ENCODE measurements at places on chromosomes 5 and 9.
A peak's percentile ranks its signal among the peaks of the same experiment; 100 is the strongest.

DNA sequence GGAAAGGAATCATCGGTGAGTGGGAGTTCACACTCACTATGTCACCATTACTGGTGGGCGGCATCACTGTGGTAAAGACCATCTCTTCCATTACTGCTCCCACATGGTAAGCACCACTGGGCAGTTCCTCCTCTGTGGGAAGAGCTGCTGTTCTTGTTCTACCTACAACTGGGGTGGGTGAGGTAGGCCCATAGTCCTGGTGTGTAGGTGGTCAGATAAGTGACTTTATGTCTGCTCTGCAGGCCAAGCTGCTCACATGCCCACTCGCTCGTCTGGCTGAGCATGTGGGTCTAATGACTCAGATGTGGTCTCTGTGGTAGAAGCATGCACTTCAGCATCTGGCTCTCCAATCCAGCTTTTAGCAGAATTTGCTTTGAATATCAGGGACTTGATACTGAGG lies 82.9 kb downstream of the TMEM215 start:
- no peak for DNase-seq

- no peak for DNase-seq
These were observed 90.2 kb downstream of the ANGPTL2 start for GRCh38 chr9:127032256-127032655.

DNA sequence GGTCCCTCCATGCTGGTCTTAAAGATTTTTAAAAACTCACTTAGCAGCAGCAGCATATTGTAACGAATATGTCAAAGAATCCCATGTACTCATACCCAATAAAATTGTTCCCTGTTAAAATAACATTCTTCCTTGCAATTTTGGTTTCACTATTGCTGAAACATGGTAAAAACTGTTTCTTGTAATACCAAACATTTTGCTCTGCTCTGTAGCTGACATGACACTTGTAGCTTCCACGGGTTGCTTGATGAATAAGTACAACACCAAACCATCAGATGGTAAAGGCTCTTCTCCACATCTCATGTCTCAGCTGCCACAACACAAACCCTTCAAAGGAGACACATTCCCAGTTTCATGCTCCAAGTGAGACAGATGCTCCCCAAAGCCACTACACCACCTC lies 180.7 kb upstream of the PTGER4 start:
- no peak for DNase-seq

DNA sequence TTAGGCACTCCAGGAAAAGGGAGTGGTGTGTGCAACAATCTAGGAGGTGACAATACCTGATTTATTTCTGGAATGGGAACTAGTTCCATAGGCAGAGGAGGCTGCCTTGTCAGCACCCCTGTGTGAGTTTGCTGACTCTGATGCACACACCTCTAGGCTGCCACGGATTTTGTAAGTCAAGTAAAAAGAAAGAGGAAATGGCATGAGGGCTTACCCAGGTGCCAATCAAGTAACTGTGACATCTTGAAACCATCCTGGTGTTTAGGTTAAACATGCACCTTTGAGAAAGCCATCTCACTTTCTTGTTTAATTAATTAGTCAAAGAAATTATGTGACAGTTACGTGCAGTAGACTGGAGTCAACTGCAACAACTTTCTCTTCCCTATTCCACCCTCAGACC lies 32.3 kb upstream of the FAM81B start:
- no peak for DNase-seq

DNA sequence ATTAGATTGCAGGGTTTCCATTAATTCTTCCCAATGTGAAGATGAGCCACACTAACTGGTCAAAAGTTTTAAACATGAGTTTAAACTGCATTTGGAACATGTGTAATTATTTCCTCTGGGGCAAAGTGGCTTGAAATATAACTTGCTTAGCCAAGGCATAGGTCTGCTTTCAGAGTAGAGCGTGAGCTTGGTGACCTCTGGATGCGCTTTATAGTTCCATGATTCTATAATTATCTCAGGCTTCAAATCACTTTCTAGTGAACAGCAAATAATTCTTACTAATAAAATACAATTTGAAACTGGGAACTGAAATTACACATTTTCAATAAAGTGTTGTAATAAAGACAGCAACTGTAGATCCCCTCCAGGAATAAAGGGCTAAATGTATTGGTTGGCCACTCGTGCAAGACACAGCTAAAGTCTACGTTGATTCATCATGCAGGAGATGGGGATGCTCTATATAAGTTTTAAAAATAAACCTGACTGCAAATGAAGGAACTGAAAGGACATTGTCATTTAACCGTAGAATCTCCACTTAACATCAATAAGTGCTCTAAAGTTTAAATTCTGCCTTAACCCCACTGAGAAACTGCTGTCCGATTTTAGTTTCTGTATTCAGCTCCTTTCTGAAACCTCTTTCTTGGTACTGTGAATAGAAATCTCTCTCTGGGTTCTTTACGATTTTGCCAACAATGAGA lies 460.0 kb downstream of the PSAT1 start:
- DNase-seq, result peak; percentile 28

- no peak for DNase-seq
These were observed 1.4 kb upstream of the COL27A1 start for GRCh38 chr9:114153761-114154599.

- no peak for DNase-seq
These were observed 38.9 kb downstream of the MTMR12 start for GRCh38 chr5:32273821-32274220.

GRCh38 chr5:32074401-32074800 lies 99.7 kb downstream of the GOLPH3 start:
- DNase-seq, result no peak

DNA sequence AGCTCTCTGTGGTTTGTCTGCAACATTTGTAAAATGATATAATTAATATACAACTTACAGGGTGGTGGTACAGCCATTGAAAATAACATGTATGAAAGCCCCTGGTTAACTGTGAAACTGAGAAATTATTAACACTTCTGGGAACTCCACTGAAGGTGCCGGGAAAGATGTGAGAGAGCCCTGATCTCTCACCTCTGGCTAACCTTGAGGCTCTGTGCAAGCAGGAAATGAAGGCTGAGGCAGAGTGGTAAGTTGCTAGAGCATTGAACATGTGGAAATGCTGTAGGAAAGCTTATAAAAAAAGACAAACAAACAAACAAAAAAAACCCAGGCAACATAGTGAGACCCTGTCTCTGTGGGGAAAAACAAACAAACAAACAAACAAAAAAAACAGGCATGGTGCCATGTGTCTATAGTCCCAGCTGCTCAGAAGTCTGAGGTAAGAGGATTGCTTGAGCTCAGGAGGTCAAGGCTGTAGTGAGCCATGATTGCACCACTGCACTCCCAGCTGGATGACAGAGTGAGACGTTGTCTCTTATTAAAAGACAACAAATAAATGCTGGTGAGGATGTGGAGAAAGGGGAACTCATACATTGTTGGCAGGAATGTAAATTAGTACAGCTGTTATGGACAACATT lies 7.5 kb downstream of the CATSPER3 start:
- no peak for DNase-seq

GRCh38 chr9:120642129-120642770 lies 62.3 kb upstream of the CDK5RAP2 start:
- no peak for DNase-seq

- DNase-seq, result no peak
These were observed 793.2 kb upstream of the RGMB start for GRCh38 chr5:97980291-97980690.

DNA sequence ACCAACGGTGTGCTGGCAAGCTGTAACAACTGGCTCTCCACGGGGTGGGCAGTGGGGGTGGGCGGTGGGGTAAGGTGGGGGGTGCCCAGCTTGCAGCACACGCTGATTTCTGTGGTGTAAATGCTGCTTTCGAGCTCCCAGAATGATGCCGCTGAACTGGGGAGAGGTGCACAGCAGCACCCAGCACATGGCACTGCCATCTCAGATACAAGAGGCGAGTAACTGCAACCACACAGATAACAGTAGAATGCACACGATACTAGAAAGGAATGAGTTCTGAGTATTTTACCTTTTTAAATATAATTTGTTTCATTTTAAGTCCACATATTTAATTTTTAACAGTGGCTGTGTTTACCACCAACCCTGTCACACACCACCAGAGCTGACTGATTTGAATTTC lies 87.9 kb downstream of the SEMA4D start:
- DNase-seq, result no peak

DNA sequence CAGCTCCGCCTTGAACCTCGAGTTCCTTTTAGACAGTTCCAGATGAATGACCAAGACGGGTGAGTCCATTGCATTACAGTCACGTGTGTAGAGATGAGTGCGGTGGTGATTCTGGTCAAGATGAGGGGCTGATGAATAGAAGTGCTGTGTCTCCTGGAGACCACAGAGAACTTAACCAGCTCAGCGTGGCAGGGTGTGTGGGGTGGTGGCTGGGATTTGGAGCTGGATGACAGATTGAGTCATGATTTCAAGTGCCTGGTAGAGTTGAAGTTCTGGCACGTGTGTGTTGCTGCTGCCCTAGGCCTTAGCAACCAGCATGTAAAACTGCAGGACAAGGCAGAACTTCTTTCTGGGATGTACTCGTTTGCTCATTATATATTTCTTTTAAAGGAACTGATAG lies 53.3 kb downstream of the PRRC2B start:
- no peak for DNase-seq

GRCh38 chr5:73648515-73648914 lies 22.5 kb downstream of the ARHGEF28 start:
- no peak for DNase-seq

GRCh38 chr9:112665347-112665746 lies 52.6 kb downstream of the INIP start:
- DNase-seq, result no peak

DNA sequence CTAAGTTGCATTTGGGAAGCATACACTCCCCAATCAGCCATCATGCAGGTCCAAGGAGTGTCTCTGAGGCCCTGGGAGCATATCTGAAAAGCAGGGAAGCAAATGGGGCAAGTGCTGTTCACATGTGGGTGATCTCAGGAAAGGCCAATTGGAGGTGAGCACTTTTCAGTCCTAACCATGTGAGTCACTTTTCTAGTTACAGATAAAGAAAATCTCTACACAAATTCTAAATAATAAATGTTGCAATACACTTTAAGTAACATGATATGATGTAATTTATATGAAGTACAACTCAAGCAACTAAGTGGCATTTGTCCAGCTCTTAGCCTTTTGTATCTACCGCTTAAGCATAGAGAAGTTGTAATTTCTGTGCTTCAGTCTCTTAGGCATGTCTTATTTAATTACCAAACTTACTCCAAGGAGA lies 18.4 kb downstream of the ADAMTS16 start:
- DNase-seq, result no peak

GRCh38 chr5:135042595-135042994 lies 8.6 kb upstream of the PITX1 start:
- no peak for DNase-seq

GRCh38 chr5:76941442-76941841 lies 11.4 kb upstream of the CRHBP start:
- DNase-seq, result no peak

DNA sequence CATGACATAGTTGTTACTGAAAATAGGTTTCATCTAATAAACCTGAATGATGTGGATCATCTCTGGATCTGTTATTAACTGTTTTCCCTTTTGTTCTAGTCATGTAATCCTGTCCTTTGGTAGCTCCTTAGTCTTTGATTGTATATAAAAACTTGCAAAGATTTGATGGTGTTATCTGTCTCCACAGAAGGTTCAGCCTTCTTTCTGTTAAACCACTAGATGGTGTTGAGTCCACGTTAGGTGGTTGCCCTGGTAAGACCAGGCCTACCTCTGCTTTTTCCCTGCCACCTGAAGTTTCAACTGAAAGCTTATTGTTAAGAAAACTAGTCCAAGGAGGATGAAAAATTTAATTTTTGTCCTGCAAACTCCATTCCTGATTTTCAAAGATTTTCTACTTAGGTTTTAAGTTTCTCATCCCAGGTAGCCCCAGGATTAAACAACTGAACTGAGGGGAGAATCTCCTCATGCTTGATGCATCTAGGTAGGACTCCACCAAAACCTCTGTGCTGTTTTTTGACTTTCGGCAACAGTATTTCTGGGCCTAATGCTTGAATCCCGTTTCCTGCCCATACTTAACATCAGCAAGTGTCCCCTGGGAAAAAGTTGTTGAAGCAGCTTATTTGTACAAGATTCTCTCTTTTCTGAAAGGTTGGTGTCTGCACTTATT lies 68.5 kb downstream of the RICTOR start:
- DNase-seq, result peak; percentile 2

- DNase-seq, result peak; percentile 26
These were observed 626 bp upstream of the FST start for GRCh38 chr5:53479590-53480415.

- no peak for DNase-seq
These were observed 23.0 kb downstream of the CDH10 start for GRCh38 chr5:24621792-24622191.

GRCh38 chr5:132607095-132607494 lies 50.3 kb downstream of the RAD50 start:
- no peak for DNase-seq

DNA sequence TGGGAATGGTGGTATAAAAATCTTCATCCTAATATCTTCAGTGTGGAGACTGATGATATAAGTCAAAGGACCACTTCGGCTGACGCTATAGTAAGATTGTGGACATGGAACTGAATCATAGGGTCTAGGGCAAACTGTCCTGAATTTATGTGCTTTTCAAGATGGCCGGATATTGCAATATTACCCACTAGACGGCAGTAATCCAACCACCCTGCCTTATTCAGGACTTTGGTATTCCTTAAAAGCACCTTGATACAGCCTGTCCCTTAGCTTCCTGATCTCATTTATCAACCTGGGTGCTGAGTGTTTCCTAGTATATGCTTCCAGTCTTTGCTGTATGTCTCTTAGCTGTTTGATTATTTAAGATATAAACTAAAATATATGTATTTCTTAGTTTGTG lies 71.2 kb upstream of the COX7C start:
- DNase-seq, result no peak

DNA sequence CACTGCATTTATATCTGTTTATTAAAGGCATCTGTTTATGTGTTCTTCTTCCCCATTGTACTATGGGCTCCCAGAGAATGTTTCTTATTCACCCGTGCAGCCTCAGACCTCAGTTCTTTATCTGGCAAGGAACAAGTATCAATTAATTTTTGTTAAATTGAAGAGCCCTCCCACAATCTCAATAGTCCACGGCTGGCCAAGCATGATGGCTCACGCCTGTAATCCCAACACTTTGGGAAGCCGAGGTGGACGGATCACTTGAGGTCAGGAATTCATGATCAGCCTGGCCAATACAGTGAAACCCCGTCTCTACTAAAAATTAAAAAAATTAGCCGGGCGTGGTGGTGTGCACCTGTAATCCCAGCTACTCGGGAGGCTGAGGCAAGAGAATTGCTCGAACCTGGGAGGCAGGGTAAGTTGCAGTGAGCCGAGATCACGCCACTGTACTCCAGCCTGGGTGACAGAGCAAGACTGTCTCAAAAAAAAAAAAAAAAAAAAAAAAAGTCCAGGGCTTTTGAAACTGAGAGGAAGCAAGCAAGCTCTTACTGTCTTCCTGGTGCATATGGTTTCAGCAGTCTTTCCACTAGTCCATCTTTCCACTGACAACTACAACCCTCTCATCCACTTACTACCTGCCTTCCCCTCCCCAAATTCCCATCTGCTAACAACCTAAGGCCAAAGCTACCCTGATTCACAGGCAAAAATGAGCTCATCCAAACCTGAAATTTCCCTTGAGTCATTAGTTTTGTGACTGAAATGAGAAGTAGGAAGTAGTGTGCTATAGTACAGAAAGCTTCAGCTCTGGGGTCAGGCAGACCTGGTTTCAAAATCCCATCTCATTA lies 2.3 kb upstream of the HK3 start:
- DNase-seq, result no peak
